ENCODE measurements at places on chromosomes 3 and 15.

DNA sequence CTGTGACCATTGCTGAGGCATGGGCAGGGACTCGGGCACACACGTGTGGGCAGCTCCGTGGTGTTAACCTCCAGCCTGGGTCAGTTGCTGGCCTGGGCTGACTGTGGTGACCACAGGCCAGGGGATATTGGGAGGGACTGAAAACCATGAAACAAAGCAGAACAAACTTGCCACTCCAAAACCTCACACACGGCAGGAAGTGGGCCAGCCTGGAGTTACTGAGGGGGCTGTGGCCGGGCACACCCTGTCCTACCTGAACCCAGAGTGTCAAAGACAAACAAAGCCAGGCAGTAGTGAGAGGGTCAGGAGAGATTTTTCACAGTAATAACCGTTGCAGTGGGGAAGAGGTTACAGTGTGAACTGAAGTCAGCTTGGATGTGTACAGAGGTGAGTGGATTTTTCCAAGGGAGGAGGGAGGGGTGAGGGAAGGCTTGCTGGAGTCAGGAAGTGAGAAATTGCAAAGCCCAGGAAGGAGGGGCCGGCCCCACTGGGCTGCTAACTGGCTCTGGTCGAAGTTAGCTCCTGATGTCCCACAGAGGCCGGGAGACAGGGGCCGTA lies 40.0 kb upstream of the ATP10A start:
- DNase-seq, result no peak

DNA sequence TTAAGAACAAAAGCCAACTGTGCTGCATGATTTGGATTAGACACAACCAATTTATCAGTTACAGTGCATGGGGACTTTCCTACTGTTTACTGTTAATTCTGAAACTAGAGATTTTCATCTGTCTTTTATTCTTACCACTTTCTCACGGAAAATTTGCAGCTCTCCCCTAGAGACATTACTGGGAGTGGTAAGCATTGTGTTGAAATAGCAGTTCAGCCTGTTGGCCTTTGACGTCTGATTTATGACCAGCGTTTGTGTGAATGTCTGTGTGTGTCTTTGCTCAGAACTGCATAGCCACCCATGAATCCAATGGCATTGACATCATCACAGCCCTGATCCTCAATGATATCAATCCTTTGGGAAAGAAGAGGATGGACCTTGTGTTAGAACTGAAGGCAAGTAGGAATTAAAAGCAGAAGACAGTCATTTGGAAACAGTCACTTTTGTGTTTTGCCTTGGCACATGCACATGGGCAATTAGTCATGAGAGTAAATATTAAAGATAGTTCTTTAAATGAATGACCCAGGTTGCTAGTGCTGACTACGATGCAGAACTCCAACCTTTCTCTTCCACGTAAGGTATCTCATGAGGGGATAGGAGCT lies 202.2 kb upstream of the BHLHE40 start:
- DNase-seq, result no peak

GRCh38 chr3:134077649-134078161 lies 48.0 kb upstream of the SLCO2A1 start:
- DNase-seq, result no peak

- DNase-seq, result no peak
Measured at GRCh38 chr3:126447456-126448106, 28.1 kb downstream of the ZXDC start.

- no peak for DNase-seq
Measured at GRCh38 chr15:61337541-61337940, 108.4 kb upstream of the RORA start.

DNA sequence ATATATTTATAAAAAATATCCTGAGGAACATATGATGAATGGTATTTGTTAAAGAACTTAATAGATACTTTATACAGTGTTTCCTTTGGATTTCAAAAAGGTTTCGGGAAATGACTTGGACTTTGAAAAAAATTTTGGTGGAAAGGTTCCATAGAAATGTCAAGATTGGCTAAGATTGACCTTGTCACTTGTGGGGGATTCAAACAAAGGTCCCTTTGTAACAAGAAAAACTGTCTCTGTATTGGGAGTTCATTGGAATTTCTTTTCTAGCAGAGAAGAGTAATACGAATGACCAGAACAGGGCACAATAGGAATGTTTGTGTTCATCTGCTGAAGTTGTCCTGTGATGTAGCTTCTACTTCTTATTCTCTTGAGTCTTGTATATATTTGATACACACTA lies 43.2 kb downstream of the ARHGEF26 start:
- DNase-seq, result no peak

DNA sequence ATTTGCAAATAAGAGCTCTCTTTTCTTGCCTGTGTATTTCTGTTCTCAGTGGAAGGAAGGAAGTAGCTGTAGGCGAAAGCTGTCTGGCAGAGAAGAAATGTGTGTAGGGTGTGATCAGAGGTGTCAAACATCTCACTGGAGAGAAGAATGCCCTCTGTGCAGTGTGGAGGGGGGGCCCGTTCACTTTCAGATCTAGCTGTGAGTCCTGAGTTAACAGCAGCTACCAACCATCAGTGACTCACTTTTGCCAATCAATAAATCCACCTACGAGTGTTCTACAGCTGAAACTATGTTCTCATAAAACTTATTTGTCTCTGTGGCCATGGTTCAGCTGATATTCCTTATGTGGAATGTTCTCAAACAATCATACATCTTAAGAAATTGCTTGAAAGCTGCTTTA lies 103.7 kb downstream of the FRMD4B start:
- no peak for DNase-seq

All from hematopoietic multipotent progenitor cell treated with erythropoietin and hydrocortisone succinate and interleukin-3 and kit ligand, for 17 days (in vitro differentiated cells).